Omental fat pad (tissue), 4 donors: ENCODE measurements at places on chromosomes 6 and 20. TPM values are rescaled to one million over a fixed set of nuclear protein-coding genes. Genes with fewer than 3 reads are reported as not detected.

DNA sequence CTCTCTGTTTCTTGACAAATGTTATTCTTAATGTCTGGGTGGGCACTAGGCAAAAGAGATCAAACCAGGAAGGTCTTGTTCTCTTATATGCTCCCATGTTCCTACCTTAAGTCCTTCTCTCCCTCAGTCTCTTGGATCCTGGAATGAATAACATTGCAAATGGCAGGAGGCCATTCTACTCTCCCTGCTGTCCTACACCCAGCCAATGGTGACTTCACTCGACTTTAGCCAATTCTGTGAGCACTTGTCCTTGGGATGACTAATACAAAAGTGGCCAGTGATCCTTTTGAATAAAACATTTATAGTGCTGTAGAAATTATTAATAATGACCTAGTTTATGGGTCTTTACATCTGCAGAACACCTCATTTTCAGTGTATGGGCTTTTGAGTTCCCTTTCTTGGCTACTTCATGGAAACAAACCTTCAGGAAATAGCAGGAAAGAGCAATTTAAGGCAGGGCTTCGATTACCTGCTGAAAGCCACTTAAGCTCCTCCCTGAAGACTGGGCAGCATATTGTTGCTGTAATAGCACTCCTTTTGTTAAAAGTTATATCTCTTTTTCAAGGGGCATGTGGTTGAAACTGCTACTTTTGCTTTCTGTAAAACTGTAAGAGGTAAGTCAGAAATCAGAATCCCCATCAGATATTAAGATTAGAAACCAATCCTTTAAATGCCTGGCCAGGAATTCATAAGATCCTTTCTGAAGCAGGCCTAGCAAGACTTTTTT lies 10.5 kb downstream of the OTOR start:
- DNase-seq = no peak

DNA sequence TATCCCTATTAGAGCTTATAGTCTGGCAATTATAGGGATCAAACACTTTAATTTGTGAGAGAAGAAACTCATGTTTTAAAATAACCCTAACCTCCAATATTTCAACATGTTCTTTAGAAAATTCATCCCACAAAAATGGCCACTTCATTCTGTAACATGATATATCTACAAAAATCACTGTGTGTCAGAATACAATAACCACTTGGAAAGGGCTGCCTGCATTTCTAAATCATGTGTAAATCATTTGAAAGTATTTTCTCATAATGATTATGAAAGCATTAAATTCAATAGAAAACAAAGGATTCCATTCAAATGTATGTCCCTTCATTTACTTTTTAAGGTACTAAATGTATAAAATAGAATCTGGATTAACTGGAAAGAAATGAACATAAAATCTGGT lies 101.4 kb upstream of the NHSL1 start:
- DNase-seq = no peak

DNA sequence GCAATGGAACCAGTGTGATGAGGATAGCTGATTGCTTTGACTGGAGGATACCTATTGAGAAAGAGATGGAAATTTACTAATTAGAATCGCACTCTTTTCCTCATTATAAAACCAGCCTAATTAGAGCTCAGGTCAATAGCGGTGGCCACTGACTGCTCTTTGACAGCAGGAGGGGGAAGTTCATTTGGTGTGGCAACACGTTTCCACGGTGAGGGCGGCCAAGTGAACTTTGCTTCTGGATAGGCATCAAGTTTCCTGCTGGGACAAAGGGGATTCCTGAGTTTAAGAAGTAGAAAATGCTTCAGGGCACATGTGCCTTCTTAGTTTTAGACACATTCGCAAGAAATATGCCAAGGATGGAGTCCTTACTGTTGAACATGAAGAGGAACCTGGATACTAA lies 145.3 kb upstream of the NRN1 start:
- no peak for DNase-seq

DNA sequence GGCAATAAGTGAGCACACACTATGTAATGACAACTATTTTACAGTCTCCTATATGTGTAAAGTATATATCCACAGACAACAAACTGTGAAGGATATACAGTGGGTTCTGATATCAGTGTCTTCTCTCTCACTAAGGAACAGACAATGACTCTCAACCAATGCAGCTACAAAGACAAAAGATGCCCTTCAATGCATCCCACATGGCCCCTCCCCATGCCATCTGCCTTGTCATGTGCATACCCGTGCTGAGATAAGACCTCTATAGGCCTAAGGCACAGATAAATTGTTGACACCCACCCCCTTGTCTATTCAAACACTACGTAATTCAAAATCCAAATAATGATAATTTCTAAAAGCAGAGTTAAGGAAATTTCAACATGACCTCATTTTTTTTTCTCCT lies 1123.5 kb upstream of the MAP3K7 start:
- DNase-seq = no peak

- DNase-seq = no peak
Observed at GRCh38 chr6:89589297-89590025, 49.1 kb downstream of the LYRM2 start.

DNA sequence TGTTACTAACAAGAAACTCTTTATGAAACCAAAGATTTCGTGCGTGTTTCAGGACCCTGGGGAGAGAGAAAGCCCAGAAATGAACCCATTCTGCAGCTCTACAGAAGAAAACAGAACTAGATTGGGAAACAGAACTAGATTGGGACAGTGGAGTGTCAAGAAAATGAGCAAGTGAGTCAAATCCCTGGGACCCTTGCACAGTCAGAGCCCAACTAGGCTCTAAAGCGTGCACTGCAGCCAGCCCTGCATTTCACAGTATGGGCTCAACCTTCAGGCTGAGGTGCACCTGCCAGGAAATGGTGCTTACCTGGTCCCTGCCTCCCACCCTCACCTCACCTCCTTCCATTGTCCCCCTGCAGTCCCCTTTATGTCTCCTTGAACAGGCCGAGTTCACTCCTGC lies 39.7 kb downstream of the BFSP1 start:
- DNase-seq = no peak

GRCh38 chr6:168504366-168504765 lies 63.4 kb downstream of the SMOC2 start:
- DNase-seq = no peak

Gene MTFR2
- total RNA-seq = 4.2 TPM

Gene TMEM74B
- 1.7 TPM for total RNA-seq

Gene EEF1A2
- not detected for total RNA-seq

Gene C6orf52
- not detected for total RNA-seq

Gene HDAC2
- 31.0 TPM for total RNA-seq
